ENCODE measurements at places on chromosomes 5 and 9.
A peak's percentile ranks its signal among the peaks of the same experiment; 100 is the strongest.

GRCh38 chr9:119289740-119290433 lies 79.3 kb downstream of the BRINP1 start:
- peak; percentile 26 for DNase-seq

GRCh38 chr5:106797996-106798395 lies 872.7 kb downstream of the EFNA5 start:
- DNase-seq = no peak

- no peak for DNase-seq
Observed at GRCh38 chr9:71762900-71763653, 5.2 kb downstream of the CEMIP2 start.

DNA sequence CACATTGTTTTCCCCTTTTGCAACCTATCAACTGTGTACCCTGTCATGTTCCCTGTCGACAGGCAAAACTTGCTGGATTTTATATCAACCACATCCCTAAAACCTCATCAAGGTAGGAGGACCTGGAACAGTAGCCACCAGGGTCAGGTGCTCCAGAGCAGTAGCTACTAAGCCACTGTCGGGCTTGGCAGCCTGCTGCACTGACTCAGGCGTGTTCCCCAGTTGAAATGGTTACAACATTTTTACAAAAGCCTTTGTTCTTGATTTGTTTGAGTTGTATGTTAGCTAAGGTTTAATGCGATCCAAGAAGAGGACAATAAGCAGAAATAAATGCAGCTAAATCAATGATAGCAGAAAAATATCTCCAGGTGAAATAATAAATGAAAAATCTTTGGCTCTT lies 407.4 kb upstream of the TLE4 start:
- DNase-seq = no peak

- DNase-seq = no peak
Observed at GRCh38 chr9:7791394-7791793, 8.2 kb downstream of the DMAC1 start.

DNA sequence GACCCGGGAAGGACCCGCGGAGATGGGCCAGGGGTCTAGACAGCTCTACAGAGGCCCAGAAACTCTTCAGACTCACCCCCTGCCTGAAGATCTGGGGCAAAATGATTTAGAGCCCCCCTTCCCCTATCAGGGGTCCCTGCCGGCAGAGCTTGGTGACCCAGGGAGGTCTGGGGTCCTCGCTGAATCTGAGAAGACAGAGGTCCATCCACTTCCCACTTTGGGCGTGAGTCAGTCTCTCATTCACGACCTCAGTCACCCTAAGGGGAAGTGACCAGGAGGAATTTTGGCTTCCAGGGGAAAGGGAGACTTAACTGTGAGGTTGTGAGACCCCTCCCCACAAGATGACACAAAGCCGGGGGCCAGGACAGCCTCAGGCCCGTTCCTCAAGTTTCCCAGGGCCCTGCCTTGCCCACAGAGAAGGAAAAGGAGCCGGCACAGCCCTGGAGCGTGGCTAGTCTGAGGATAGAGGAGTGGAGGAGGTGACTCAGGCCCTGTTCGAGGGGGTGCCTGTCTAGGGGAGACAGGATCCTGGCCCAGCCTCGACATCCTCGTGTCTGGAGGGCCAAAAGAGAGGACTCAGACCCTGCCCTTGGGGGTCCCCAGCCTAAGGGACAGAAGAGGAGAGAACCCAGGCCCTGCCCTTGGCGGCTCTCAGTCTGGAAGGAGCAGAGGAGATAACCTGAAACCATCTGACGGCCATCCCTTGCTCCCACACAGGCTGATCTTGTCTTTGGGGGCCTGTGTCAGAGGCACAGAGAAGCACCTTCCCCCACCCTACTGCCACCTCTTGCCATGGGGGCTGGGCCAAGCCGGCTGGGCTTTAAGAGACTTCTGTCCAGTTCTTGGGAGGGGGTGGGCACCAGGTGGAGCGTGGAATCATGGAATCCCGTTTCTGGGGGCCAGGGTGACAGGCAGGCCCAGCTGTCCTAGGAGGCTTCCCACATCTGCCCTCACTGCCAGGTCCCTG lies 889 bp downstream of the PDLIM4 start:
- DNase-seq = no peak

- no peak for DNase-seq
Observed at GRCh38 chr5:79075646-79076426, 6.3 kb downstream of the BHMT2 start.

DNA sequence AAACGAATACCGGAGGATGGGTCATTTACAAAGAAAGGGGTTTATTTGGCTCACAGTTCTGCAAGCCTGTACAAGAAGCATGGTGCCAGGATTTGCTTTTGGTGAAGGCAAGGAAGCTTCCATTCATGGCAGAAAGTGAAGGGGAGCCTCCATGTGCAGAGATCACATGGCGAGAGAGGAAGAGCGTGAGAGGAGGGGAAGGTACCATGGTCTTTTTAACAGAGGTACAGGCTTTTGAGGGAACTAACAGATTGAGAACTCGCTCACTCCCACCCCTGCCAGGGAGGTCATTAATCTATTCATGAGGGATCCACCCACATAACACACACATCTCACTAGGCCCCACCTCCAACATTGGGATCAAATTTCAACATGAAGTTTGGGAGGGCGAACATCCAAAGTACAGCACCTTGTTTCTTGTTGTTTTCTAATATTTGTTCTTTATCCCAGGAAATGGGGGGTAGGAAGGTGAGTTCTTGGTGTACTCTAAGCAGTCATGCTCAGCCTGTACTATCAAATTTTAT lies 18.5 kb downstream of the TMC1 start:
- DNase-seq = no peak
